ENCODE measurements at places on chromosomes 3 and 15. TPM values are rescaled to one million over a fixed set of nuclear protein-coding genes. Genes with fewer than 3 reads are reported as not detected.

SLC28A2 gene
- total RNA-seq, result not detected

SLC12A8 gene
- total RNA-seq, result 11.6 TPM

CGNL1 gene
- total RNA-seq, result 36.4 TPM

GOLGA8N gene
- 9.9 TPM for total RNA-seq

AADACL2 gene
- not detected for total RNA-seq

PLCB2 gene
- 11.5 TPM for total RNA-seq

HAPLN3 gene
- total RNA-seq, result 3.9 TPM

- no peaks in the 10 kb centered on the region for H3K36me3 ChIP-seq
- H3K4me1 ChIP-seq, result peaks cover 23% of the 10 kb centered on the region
- no peak for DNase-seq
- H3K4me3 ChIP-seq, result no peak overlapping the region
- H3K27ac ChIP-seq, result no peak overlapping the region
Observed at GRCh38 chr3:123782488-123782887, 101.6 kb downstream of the MYLK start.

GRCh38 chr15:65389226-65389625 is 11.4 kb upstream of the IGDCC3 start:
- H3K36me3 ChIP-seq, result peaks cover 5% of the 10 kb centered on the region
- no peak overlapping the region for H3K4me3 ChIP-seq
- H3K27me3 ChIP-seq, result peaks cover 11% of the 10 kb centered on the region
- DNase-seq, result no peak
- peaks cover 9% of the 10 kb centered on the region for H3K4me1 ChIP-seq

DNA sequence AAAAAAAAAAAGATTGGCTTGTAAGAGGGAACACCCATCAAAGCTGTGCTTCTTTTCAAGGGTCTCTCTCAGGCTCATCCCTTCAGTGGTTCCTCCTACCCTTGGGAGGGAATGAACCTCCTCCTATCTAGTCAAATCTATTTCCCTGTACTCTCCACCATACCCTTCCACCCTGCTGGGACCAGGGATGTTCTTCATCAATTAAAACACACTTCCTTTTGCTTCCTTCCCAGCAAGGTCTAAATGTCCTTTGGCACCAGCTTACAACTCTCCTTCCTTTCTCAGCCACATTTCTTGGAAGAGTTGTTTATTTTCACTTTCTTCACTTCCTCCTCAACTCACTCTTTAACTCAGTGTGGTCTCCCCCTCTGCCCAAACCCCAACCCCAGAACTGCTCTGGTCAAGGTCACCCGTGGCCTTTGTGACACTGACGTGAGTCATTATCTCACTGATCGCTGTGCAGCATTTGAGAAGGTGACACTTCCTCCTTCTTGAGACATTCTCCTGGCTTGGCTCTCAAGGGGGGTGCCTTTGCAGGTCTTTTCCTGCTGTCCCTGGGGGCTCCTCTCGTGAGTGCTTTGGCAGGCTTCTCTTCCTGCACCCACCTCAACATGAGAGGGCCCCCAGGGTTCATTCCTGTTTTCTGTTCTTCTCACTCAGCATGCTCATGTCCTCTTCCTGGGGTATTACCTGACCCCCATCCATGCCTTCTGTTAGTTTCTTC is 210.5 kb upstream of the TLE3 start:
- no peak for DNase-seq
- H3K27ac ChIP-seq, result no peak overlapping the region
- peaks cover 9% of the 10 kb centered on the region for H3K4me1 ChIP-seq
- no peaks in the 10 kb centered on the region for H3K27me3 ChIP-seq

- no peak overlapping the region for H3K4me3 ChIP-seq
- H3K4me1 ChIP-seq, result peaks cover 6% of the 10 kb centered on the region
- H3K27ac ChIP-seq, result no peak overlapping the region
- no peaks in the 10 kb centered on the region for H3K36me3 ChIP-seq
- no peak for DNase-seq
Observed at GRCh38 chr3:150495563-150496168, 50.6 kb downstream of the SERP1 start.

GRCh38 chr15:60548101-60548500 is 69.2 kb upstream of the ICE2 start:
- peaks cover 8% of the 10 kb centered on the region for H3K4me1 ChIP-seq
- no peak for DNase-seq
- no peaks in the 10 kb centered on the region for H3K27me3 ChIP-seq
- H3K36me3 ChIP-seq, result no peaks in the 10 kb centered on the region
- H3K27ac ChIP-seq, result no peak overlapping the region

DNA sequence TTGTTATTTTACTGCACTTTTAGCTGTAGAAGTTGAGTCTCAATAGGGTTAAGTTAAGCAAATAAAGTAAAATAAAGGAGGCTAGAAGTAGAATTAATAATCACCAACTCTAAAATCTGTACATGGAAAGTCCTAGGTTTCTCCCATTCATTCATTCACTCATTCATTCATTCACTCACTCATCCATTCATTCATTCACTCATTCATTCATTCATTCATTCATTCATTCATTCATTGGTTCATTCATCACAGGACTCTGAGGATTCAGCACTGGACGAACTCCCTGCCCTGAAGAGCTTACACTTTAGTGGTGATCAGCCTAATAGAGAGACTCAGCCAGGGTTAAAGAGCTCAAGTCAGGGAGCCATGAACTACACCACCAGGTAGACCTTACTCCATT is 4.5 kb upstream of the LSG1 start:
- peaks cover 40% of the 10 kb centered on the region for H3K27me3 ChIP-seq
- no peak for DNase-seq
- peaks cover 6% of the 10 kb centered on the region for H3K4me1 ChIP-seq
- H3K27ac ChIP-seq, result no peak overlapping the region
- no peaks in the 10 kb centered on the region for H3K36me3 ChIP-seq

GRCh38 chr3:88824666-88825564 is 282.5 kb upstream of the EPHA3 start:
- no peaks in the 10 kb centered on the region for H3K36me3 ChIP-seq
- DNase-seq, result no peak
- H3K27ac ChIP-seq, result no peak overlapping the region
- H3K4me3 ChIP-seq, result no peak overlapping the region
- no peaks in the 10 kb centered on the region for H3K27me3 ChIP-seq

DNA sequence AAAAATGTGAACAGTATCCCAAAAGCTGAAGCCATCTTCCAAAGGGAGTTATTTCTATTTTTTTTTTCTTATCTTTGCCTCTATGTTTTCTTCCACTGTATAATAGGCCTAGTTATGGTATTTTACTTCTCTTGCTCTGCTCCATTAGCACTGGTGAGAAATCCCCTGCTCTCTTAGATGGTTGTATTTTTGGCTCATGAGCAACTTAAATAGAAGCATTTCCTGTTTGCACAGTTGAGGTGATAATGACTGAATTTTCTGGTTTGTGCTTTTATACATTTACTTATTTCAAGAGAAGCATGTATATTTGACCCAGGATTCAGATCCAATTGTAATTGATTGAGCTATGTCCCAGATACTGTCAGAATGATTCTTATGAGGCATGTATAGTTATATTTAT is 61.6 kb upstream of the CD200R1L start:
- no peak overlapping the region for H3K27ac ChIP-seq
- H3K4me3 ChIP-seq, result no peak overlapping the region
- no peaks in the 10 kb centered on the region for H3K27me3 ChIP-seq
- H3K36me3 ChIP-seq, result peaks cover 4% of the 10 kb centered on the region
- no peak for DNase-seq
- H3K4me1 ChIP-seq, result no peaks in the 10 kb centered on the region

- no peak for DNase-seq
- no peak overlapping the region for H3K27ac ChIP-seq
- peaks cover 8% of the 10 kb centered on the region for H3K4me1 ChIP-seq
- H3K36me3 ChIP-seq, result no peaks in the 10 kb centered on the region
- H3K4me3 ChIP-seq, result no peak overlapping the region
Observed at GRCh38 chr3:116050311-116050915, 394.9 kb downstream of the LSAMP start.

DNA sequence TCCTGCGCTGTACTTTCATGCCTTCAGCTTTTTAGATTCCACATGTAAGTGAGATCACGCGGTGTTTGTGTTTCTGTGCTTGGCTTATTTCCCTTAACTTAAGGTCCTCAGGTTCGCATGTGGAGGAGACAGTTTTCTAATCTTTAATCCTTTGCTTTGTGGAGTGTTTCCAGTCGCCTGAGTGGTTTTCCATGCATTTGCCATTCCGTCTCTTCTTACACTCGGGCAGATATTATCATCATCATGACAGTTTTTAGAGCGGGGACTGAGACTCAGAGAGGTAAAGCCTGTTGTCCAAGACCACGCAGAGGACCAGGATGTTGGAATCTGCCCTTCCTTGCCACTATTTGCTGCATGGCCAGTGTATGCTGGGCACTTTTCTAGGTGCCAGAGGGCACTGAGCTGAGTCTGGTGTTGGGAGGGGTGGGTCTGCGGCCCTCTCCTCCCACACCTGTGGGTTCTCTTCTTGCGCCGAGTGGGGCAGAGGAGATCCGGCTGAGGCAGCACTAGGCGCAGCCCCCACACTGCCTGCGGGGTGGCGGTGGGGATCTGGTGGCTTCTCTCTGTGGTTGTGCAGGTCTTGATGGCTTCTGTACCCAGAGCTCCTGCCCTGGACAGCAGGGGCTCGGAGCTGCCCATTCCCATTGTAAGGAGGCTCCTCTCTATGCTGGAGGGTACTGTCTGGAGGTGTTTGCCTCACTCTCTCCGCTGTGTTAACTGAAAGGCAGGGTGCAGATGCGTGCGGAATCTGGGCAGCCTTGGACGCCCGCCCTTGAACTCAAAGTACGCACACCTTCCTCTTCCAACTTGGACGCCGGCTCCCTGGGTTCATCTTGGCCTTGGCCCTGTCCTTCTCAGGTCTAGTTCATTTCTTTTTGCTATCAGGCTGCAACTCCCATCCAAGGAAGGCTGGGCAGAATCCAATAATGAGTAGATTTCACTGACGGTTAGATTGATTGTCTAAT is 156.0 kb upstream of the RGMA start:
- H3K4me3 ChIP-seq, result no peak overlapping the region
- H3K4me1 ChIP-seq, result peaks cover 2% of the 10 kb centered on the region
- no peak for DNase-seq
- peaks cover 46% of the 10 kb centered on the region for H3K27me3 ChIP-seq

DNA sequence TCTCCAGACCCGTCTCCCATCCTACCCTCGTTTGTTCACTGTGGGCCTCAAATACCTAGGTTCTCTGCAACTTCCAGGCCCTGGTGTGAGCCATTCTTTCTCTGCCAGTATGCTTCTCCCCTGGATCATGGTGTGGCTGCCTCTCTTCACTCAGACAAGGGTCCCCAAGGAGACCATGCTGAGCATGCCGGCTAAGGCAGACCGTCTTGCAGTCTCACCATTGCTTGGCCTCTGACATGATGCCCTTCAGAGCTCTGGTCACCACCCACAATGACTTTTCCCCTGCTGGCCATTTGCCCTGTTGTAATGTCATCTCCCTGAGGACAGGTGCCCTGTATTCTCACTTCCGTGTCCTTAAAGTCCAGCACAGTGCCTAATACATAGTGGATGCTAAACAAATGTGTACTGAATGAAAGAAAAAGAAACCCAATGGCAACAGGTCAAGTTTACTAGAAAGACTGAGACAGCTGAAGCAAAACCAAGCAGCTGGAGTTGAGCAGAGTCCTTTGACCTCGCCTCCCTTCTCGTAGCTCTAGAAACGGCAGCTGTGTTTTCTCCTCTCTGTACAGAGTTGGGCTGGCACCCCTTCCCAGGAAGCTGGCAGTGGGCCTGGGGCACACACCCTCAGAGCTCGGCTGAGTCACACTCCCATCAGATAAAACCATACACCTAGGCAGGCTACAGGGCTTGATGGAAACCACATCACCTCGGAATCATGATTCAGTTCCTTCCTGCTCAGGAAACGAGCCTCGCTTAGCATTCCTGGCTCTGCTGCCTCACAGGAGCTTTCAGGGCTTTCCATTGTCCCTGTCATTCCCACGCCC is 8.6 kb downstream of the TLR9 start:
- no peaks in the 10 kb centered on the region for H3K27me3 ChIP-seq
- peaks cover 10% of the 10 kb centered on the region for H3K4me1 ChIP-seq
- H3K27ac ChIP-seq, result peak overlapping the region; percentile 31
- no peak for DNase-seq
- peaks cover 34% of the 10 kb centered on the region for H3K36me3 ChIP-seq

DNA sequence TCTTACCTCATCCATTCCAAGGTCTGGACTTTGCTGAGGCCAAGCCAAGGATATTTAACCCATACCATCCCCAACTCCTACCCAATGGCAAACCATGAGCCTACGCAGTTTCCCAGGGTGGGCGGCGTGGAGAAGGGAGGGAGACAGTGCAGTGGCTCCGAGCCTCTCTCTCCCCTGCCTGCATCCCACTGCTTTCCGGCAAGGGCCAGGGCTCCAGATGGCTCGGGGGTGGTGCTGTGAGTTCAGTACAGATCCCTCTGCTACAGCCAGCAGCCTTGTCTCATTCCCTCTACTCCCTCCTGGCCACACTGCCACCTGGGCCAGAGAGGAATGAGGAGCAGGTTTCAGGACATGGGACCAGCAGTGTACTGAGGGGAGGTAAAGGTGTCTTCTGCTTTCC is 44.3 kb upstream of the APEH start:
- H3K27me3 ChIP-seq, result peaks cover 12% of the 10 kb centered on the region
- H3K36me3 ChIP-seq, result no peaks in the 10 kb centered on the region
- H3K4me3 ChIP-seq, result no peak overlapping the region
- no peak overlapping the region for H3K27ac ChIP-seq
- H3K4me1 ChIP-seq, result no peaks in the 10 kb centered on the region

DNA sequence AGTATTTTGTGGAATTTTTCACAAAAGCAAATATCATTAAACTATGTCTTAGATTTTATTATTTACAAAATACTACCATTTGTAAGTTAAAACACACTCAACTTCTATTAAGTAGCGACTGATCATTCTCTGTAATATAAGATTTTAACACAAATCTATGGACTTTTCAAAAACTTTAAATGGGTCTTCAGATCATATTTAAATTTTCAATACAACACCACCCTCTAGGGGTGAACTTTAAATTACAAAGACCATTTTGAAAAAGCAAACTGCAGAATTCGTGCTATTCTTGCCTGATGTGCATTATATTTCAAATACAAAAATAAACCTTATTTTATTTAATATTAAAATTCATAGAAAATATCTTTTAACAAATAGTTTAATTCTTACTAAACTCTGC is 8.2 kb upstream of the VGLL4 start:
- H3K27ac ChIP-seq, result no peak overlapping the region
- no peak overlapping the region for H3K4me3 ChIP-seq
- peaks cover 14% of the 10 kb centered on the region for H3K4me1 ChIP-seq
- H3K27me3 ChIP-seq, result no peaks in the 10 kb centered on the region

- H3K4me1 ChIP-seq, result peaks cover 21% of the 10 kb centered on the region
- H3K36me3 ChIP-seq, result peaks cover 4% of the 10 kb centered on the region
- H3K27ac ChIP-seq, result no peak overlapping the region
- no peaks in the 10 kb centered on the region for H3K27me3 ChIP-seq
Observed at GRCh38 chr3:188369526-188369925, 215.6 kb downstream of the LPP start.

GRCh38 chr15:101597360-101597928 is 54.7 kb downstream of the TM2D3 start:
- H3K27me3 ChIP-seq, result peaks cover 24% of the 10 kb centered on the region
- no peak for DNase-seq
- peaks cover 5% of the 10 kb centered on the region for H3K4me1 ChIP-seq
- no peaks in the 10 kb centered on the region for H3K36me3 ChIP-seq
